Left ventricle myocardium inferior (tissue), 1 donor: ENCODE measurements at places on chromosomes 5 and 9.

DNA sequence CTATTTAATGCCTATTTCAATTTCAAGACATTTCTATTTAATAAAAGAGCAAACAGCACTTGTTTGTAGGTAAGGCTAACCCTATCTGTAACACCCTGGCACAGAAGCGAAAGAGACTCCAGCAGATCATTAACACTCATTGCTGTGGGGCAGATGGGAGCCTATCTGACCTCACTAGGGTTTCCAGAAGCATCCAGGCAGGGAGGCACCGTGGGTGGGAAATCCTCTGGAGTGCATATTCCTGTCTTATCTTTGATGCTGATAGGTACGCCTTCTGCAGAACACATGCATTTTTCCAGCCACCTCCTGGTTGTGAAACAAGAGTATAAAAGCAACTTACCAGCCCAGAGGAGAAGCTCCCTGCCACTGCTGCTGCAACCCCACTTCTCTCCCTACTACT, 233.7 kb downstream of the GLIS3 start:
- H3K27me3 ChIP-seq: no peaks in the 10 kb centered on the region
- peaks cover 15% of the 10 kb centered on the region for H3K4me1 ChIP-seq
- DNase-seq: no peak

DNA sequence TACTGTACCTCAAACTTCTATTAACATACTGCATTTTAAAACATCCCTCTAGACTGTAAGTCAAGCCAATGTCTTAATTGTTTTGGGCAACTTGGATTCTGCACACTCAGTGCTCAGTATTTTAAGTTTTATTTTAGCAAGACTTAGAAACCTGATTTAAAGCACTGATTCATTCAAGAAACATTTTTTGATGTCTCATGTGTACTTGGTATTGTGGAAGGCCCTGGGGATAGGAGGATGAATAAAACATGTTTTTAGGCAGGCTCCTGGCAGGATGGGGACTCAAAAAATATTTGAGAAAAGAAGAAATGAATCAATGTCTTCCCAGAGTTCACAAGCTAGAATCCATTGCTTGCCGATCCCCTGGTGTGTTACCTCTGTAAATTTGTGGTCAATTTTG, 334.0 kb upstream of the PUM3 start:
- DNase-seq: no peak
- peaks cover 11% of the 10 kb centered on the region for H3K4me1 ChIP-seq
- H3K4me3 ChIP-seq: no peak overlapping the region
- H3K27ac ChIP-seq: no peak overlapping the region
- H3K27me3 ChIP-seq: peaks cover 54% of the 10 kb centered on the region

DNA sequence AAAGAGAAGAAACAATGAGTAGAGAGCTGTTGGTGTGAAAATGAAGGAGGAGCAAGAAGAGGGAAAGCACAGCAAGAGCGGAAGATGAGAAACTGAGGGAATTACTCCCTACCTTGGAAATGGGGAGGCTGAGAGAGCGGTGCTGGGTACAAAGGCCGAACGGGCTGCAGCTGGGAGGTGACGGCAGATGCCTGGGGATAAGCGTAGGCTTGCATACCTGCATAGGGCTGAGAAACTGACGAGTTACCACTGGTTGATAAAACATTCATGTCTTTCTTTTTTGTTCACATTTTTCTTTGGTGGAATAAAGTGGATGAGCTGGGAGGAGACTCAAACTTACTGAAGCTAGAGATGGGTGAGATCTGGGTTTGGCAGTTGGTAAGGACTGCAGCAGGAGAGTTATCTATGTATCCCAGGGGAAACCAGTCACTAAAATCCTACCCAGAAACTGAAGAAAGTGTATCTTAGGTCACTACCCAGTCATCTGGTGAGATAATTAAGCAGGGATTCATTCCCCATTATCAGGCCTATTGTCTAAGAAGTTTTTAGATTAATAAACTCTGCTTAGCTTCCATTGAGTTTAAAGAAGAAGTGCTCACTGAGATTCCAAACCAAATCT, 34.8 kb downstream of the FKBP15 start:
- no peak overlapping the region for H3K27ac ChIP-seq
- no peaks in the 10 kb centered on the region for H3K27me3 ChIP-seq
- H3K4me3 ChIP-seq: no peak overlapping the region
- no peak for DNase-seq
- H3K36me3 ChIP-seq: peaks cover 95% of the 10 kb centered on the region
- peaks cover 17% of the 10 kb centered on the region for H3K4me1 ChIP-seq

DNA sequence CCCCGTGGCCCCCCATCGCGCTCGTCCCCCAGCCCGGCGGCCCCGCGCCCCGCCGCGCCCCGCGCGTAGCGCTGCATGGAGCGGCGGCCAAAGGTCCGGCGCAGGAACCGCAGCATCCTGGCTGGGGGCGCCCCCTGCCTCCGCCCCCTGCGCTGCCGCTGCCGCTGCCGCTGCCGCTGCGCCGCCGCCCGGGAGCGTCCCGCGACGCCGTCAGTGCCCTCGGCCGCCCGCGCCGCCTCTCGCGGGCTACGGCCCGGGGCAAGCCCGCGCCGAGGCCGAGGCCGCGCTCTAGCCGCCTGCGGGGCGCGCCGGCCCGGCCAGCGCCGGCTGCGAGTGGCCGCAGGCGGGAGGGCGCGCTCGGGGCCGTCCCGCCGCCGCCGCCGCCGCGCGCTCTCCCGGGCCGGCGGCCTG, 523 bp downstream of the EPB41L4B start:
- H3K4me1 ChIP-seq: peaks cover 38% of the 10 kb centered on the region
- no peaks in the 10 kb centered on the region for H3K36me3 ChIP-seq
- H3K4me3 ChIP-seq: peak overlapping the region; percentile 70
- H3K27ac ChIP-seq: no peak overlapping the region
- DNase-seq: no peak

- no peaks in the 10 kb centered on the region for H3K27me3 ChIP-seq
- no peak for DNase-seq
- peak overlapping the region; percentile 58 for H3K27ac ChIP-seq
- peaks cover 6% of the 10 kb centered on the region for H3K36me3 ChIP-seq
- H3K4me1 ChIP-seq: peaks cover 46% of the 10 kb centered on the region
These were observed 15.7 kb downstream of the TMEM8B start for GRCh38 chr9:35844628-35845270.

GRCh38 chr5:180160789-180161188, 48.2 kb downstream of the RASGEF1C start:
- H3K27ac ChIP-seq: no peak overlapping the region
- DNase-seq: no peak
- H3K36me3 ChIP-seq: no peaks in the 10 kb centered on the region
- no peak overlapping the region for H3K4me3 ChIP-seq

- peaks cover 75% of the 10 kb centered on the region for H3K27me3 ChIP-seq
- no peak for DNase-seq
- H3K4me1 ChIP-seq: peaks cover 3% of the 10 kb centered on the region
- H3K27ac ChIP-seq: no peak overlapping the region
These were observed 38.8 kb downstream of the PAEP start for GRCh38 chr9:135600296-135600817.

- no peak overlapping the region for H3K27ac ChIP-seq
- no peak for DNase-seq
- peaks cover 28% of the 10 kb centered on the region for H3K4me1 ChIP-seq
These were observed 155.7 kb downstream of the C9orf50 start for GRCh38 chr9:129464972-129465833.

DNA sequence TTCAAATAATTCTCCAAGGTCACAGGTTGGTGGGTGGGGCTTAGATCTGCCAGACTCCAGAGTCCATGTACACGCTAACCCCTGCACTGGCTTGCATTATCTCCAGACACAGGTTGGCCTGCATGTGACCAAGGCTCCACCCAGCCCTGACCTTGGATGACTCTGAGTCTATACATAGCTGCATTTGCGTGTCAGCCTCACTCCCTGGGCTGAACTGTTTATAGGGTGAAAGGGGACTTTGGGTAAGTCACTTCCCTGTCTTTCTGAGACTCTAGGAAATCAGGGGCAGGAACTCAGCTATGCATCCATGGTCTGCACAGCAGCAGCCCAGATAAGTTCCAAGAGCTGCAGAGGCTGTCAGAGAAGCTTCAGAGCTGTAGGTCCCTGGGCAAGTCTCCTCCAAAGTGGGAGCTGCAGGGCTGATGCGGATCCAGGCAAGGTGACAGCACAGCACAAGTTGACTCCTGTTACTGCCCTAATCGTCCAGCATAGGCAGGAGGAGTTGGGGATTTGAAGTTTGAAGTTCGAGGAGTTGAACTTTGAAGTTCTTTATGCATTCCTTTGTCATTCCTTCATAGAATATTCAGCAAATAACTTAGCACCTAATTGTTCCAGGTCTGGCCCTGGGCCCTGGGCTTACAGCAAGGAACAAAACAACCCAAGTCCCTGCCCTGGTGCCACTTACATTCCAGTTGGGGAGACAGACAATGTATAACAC, 53.4 kb downstream of the SLC22A5 start:
- H3K36me3 ChIP-seq: peaks cover 9% of the 10 kb centered on the region
- H3K4me1 ChIP-seq: peaks cover 100% of the 10 kb centered on the region
- H3K27ac ChIP-seq: peak overlapping the region; percentile 99
- peak overlapping the region; percentile 10 for H3K4me3 ChIP-seq

DNA sequence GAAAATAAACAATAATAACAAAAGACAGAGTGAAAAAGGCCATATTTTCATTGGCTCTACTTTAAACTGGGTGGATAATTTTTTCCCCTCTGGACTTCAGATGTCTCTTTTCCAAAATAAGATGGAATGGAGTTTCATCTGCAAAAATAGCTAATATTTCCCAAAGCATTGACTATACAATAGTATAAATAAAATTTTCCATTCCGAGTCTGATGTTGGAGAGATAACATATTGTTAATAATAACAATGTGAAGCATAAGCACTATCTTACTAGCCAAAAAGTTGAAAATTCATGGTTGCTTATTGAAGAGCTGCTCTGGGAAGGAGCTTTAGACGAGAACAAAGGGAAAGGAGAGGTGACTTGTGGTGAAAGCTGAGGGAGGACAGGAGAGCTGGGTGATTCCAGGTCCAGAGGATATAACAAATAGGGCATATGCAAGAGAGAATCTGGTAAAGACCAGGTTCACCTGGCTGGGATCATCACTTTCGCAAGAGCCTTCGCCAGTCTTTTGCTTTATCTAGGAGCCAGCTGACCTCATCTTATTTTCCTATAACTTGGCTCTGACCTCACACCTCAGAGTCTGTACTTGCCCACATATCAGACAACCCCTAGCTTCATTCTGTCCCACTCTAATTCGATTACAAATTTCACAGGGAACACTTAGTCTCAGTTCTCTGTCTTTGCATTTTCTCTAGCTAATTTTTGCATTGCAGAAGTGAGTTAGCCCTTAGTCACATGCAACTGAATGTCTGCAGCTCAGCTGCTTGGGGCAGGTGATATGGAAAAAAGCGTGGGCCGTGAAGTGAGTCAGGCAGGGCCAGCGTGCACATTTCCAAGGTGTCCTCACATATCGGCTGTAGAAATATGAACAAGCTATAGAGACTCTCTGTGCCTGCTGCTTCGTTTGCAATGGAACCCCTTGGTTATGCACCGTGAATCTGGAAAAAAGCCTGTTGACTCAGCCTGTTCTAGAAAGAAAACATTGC, 7.6 kb upstream of the ZNF474 start:
- no peak overlapping the region for H3K27ac ChIP-seq
- no peaks in the 10 kb centered on the region for H3K27me3 ChIP-seq
- H3K36me3 ChIP-seq: no peaks in the 10 kb centered on the region
- no peak overlapping the region for H3K4me3 ChIP-seq
- H3K4me1 ChIP-seq: no peaks in the 10 kb centered on the region
- no peak for DNase-seq

- DNase-seq: no peak
- H3K27ac ChIP-seq: peak overlapping the region; percentile 49
- H3K27me3 ChIP-seq: no peaks in the 10 kb centered on the region
- H3K36me3 ChIP-seq: no peaks in the 10 kb centered on the region
- no peak overlapping the region for H3K4me3 ChIP-seq
- peaks cover 23% of the 10 kb centered on the region for H3K4me1 ChIP-seq
These were observed 11.2 kb downstream of the RCL1 start for GRCh38 chr9:4803670-4804530.

GRCh38 chr9:87854580-87854955, 28.1 kb upstream of the SPATA31E1 start:
- DNase-seq: no peak
- no peaks in the 10 kb centered on the region for H3K36me3 ChIP-seq
- H3K27me3 ChIP-seq: peaks cover 20% of the 10 kb centered on the region
- H3K4me3 ChIP-seq: no peak overlapping the region
- H3K27ac ChIP-seq: no peak overlapping the region
- H3K4me1 ChIP-seq: no peaks in the 10 kb centered on the region

- peak within 1 kb of the TSS; percentile 69 for H3K27ac ChIP-seq
- peaks cover 88% of the 10 kb centered on the region for H3K27me3 ChIP-seq
These were observed at the start of gene ADAMTS12 for GRCh38 chr5:33891788-33892619. Gene ADAMTS12, minus strand, starts transcription at chr5:33891990. Its CDS starts 134 bp downstream, at chr5:33891856.

- no peak overlapping the region for H3K27ac ChIP-seq
- H3K4me3 ChIP-seq: no peak overlapping the region
- H3K36me3 ChIP-seq: no peaks in the 10 kb centered on the region
- H3K27me3 ChIP-seq: peaks cover 6% of the 10 kb centered on the region
- H3K4me1 ChIP-seq: no peaks in the 10 kb centered on the region
These were observed 20.7 kb upstream of the PTPN3 start for GRCh38 chr9:109518621-109519335.

GRCh38 chr5:113040672-113041260, 64.2 kb downstream of the DCP2 start:
- no peaks in the 10 kb centered on the region for H3K27me3 ChIP-seq
- H3K27ac ChIP-seq: no peak overlapping the region
- DNase-seq: no peak
- H3K4me1 ChIP-seq: peaks cover 29% of the 10 kb centered on the region
- H3K36me3 ChIP-seq: peaks cover 45% of the 10 kb centered on the region

- H3K4me3 ChIP-seq: no peak overlapping the region
- H3K27ac ChIP-seq: no peak overlapping the region
- H3K4me1 ChIP-seq: no peaks in the 10 kb centered on the region
- DNase-seq: no peak
- H3K27me3 ChIP-seq: peaks cover 13% of the 10 kb centered on the region
These were observed 79.4 kb downstream of the SFXN1 start for GRCh38 chr5:175557778-175558177.

- no peaks in the 10 kb centered on the region for H3K27me3 ChIP-seq
- no peak for DNase-seq
- no peaks in the 10 kb centered on the region for H3K36me3 ChIP-seq
- H3K27ac ChIP-seq: no peak overlapping the region
These were observed 70.3 kb downstream of the ZNF366 start for GRCh38 chr5:72436796-72437471.

DNA sequence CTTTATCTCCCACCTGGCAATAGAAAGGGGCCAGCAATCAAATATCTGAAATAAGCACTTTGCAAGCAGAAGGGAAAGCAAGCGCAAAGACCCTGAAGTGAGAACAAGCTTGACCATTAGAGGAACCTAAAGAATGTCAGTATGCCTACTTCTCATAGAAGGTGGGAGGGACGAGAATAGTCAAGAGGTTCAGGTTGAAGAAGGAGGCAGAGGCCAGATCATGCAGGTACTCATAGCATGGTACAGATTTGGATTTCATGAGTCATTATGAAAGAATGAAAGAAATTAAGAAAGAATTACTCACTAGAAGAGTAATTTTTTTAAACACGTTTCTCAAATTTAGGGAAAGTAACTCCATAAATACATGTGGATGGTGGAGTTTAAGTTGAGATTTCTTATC, 33.7 kb downstream of the MCTP1 start:
- H3K4me1 ChIP-seq: no peaks in the 10 kb centered on the region
- DNase-seq: no peak
- no peaks in the 10 kb centered on the region for H3K36me3 ChIP-seq
- no peak overlapping the region for H3K27ac ChIP-seq

GRCh38 chr5:5258564-5258963, 118.4 kb downstream of the ADAMTS16 start:
- DNase-seq: no peak
- H3K27me3 ChIP-seq: peaks cover 6% of the 10 kb centered on the region
- no peak overlapping the region for H3K27ac ChIP-seq
- H3K36me3 ChIP-seq: no peaks in the 10 kb centered on the region
- no peaks in the 10 kb centered on the region for H3K4me1 ChIP-seq

- H3K36me3 ChIP-seq: no peaks in the 10 kb centered on the region
- H3K4me1 ChIP-seq: peaks cover 45% of the 10 kb centered on the region
- H3K4me3 ChIP-seq: no peak overlapping the region
- H3K27ac ChIP-seq: no peak overlapping the region
These were observed 110.8 kb downstream of the LHFPL2 start for GRCh38 chr5:78537821-78538220.
